ENCODE measurements at places on chromosomes 2 and 18.
A peak's percentile ranks its signal among the peaks of the same experiment; 100 is the strongest.

DNA sequence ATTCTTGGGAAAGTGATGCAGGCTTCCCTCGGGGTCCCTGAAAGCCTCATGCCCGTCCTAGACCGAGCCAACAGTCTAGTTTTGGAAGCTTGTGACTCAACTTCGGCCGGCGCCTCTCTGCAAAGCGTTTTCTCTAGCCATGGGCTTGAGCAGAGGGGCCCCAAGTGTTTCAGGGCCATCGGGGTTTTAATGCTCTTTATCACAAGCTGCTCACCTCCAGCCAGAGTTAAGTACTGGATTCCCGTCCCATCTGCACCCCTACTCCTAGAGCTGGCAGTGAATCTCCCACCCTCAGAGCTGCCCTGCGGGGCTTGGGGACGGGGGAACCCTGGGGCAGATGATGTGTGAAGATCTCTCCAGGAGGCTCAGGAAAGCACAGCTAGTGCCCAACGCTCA lies 7.3 kb downstream of the RAX start:
- DNase-seq = no peak

DNA sequence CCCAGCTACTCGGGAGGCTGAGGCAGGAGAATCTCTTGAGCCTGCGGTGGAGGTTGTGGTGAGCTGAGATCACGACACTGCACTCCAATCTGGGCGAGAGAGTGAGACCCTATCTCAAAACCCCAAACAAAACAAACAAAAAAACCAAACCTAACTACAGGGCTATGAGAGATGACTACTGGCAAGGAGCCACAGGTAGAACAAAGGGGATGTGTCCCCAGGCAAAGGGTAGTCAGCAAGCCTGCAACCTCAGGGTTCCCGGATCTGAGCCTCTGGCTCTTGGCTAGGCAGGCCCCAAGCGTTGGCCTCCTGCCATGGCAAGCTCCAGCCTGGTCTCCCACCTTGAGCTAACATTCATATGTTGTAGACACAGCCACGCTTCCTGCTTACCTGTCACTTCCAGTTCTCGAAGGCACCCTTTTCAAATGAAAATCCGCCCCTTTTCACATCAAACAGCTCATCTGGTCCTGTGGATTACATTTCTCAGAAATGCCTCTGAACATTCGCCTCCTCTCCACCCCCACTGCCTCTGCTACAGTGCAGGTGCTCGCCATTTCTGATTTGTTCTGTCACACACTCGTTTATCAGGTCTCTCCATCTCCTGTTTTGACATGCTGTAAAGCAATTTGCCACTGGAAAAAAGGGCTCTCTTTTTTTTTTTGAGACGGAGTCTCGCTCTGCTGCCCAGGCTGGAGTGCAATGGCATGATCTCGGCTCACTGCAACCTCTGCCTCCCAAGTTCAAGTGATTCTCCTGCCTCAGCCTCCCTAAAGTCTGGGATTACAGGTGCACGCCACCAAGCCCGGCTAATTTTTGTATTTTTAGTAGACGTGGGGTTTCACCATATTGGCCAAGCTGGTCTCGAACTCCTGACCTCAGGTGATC lies 13.1 kb upstream of the ACTR3 start:
- DNase-seq = peak; percentile 68

- DNase-seq = no peak
These were observed 5.2 kb downstream of the GALR1 start for GRCh38 chr18:77254711-77255405.

DNA sequence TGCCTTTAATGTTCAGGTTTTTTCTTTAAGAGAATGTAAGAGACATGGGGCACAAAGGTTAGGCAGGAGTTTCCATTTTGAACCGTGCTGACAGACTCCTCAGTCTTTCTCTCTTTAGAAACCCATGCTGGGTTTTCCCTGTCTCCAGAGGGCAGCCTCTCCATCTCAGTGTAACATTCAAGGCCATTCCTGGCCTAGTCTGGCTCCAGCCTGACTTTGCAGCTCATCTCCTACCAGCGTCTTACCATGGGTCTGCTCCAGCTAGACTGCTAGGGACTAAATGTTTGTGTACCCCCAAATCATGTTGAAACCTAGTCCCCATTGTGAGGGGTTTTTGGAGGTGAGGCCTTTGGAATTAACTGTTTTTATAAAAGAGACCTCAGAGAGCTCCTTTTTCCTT lies 9.8 kb upstream of the CLIP4 start:
- no peak for DNase-seq

- no peak for DNase-seq
These were observed 98.0 kb downstream of the STPG4 start for GRCh38 chr2:47056868-47057686.

- no peak for DNase-seq
These were observed 153.0 kb upstream of the ITGA4 start for GRCh38 chr2:181304011-181304844.

DNA sequence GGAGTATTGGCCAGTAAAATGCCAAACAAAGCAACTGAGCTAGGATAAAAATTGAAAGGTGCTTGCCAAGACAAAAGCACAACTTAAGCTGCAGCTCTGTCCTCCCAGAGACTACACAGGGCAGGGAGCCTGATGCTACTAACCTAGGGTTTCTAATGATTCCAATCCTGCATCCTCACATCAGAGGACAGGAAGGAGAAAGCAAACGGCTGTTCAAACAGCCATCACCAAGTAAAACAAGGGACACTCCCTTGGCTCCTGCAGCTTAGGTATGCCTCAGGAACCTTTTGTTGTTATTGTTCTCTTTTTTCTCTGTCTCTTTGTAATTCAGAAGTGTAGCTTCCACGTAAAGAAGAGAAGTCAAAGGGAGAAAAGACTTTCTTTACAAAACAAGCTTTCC lies 99.5 kb downstream of the TCF4 start:
- no peak for DNase-seq

- no peak for DNase-seq
These were observed 176.8 kb downstream of the MYCN start for GRCh38 chr2:16117021-16117700.

All from activated naive CD4-positive, alpha-beta T cell treated with anti-CD3 and anti-CD28 coated beads, Interleukin-2, amount 50 U/mL, for 16 hours (primary cell).